ENCODE measurements at places on chromosomes 12 and 14.

- no peak for DNase-seq
Observed at GRCh38 chr12:3726456-3726855, 26.5 kb downstream of the CRACR2A start.

DNA sequence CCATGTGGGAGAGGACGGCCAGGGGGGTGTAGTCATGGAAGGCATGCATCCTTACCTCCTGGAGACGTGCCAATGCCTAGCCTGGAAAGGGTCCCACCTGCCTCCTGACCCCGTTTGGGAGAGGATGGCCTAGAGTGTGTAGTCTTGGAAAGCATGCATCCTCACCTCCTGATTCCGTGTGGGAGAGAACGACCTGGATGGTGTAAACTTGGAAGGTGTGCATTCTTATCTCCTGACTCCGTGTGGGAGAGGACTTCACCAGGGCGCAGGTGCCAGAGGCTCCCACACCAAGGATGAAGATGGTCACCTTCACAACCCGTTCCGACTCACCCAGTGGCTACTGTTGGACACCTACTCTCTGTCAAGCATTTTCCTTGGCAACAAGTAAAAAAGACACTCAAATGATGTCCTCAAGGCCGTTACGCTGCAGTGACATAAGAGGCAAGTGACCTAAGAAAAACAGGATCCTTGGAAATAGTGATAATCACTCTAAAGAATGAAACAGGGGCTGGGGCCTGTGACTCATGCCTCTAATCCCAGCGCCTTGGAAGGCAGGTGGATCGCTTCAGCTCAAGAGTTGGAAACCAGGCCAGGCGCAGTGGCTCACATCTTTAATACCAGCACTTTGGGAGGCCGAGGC is 37.5 kb upstream of the FZD10 start:
- DNase-seq, result no peak

GRCh38 chr14:104899781-104900180 is 24.9 kb upstream of the PLD4 start:
- DNase-seq, result no peak

DNA sequence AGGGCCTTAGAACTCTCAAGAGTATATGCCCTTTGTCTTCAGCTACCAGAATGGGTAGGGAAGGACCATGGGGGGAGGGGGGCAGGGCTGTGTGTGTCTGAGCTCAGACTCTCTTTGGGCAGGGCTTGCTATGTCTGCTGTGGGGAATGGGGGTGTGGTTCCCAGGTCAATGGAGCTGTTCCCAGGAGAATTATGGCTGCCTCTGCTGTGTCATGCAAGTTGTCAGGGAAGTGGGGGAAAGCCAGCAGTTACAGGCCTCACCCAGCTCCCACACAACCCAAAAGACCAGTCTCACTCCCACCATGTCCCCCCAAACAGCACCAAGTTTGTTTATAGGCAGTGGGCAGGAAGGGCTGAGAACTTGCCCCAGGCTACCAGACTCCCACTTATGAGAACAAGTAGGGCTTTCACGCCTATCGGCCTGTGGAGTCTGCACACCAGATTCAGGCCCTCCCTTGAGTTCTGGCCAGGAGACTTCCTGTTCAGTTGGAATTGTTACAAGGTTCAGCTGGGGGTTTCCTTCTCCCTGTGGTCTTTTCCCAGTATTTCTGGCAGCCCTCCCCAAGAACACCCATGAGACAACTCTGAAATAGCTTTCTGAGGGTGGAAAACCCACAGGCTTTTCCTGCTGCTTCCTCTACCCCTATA is 6.1 kb upstream of the SERPINA11 start:
- no peak for DNase-seq

DNA sequence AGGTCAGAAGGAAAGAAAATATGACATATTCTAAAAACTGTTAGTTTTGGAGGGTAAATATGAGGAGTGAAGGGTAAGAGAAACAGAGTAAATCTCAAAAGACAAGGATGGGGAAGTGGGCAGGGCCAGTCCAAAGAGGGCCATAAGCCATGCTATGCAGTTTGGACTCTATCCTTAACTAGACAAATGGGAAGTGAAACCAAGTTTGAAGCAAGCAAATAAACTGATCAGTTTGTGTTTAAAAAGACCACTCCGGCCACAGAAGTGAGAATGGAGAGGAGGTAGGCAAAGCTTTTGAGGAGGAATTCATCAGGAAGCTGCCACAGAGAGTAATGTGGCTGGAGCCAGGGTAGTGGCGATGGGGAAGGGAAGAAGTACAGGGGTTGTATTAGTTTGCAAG is 37.5 kb upstream of the DAAM1 start:
- DNase-seq, result no peak

DNA sequence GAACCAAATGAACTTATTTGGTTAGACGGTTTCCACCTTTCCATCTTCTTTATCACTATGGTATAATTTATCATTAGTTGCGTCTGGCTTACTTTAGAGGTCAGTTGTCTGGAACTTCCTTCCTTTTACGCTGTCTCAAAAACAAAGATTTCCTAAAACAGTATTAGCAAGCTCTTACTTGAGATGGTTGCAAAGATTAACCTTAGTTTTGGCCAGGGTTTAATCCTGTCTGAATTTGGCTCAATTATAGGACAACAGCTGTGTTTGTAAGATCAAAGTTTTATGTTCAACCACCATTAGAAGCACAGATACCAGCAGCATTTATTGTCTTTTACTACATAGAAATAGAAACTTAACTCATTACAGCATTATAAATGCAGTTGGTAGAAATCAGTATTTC is 7.9 kb upstream of the WASHC3 start:
- no peak for DNase-seq

DNA sequence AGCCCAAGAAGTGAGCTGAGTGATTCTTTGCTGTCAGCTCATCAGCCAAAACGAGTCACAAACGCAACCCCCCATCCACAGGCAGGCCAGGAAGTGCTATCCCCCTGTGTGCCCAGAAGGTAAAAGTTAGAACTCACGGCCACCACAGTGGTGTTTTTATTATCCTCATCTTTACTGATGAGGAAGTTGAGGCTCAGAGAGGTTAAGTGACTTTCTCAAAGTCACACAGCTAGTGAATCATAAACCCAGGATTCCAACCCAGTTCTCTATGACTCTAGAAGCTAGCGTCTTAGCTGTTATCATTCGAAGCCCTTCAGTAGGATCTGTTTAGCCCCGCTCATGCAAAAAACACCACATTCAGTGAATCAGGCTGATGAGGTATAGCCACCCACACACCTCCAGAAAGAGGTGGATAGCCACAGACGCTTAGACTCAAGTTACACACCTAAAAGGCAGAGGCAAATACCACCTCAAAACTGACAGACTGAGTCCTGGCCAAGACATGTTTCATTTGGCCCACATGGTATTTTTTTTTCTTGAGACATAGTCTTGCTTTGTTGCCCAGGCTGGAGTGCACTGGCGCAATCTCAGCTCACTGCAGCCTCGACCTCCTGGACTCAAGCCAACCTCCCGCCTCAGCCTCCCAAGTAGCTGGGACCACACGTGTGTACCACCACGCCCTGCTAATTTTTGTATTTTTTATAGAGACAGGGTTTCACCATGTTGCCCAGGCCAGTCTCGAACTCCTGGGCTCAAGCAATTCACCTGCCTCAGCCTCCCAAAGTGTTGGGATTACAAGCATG is 100.7 kb downstream of the SCARB1 start:
- no peak for DNase-seq

GRCh38 chr12:34356233-34356987 is 334.1 kb downstream of the ALG10 start:
- DNase-seq, result no peak

DNA sequence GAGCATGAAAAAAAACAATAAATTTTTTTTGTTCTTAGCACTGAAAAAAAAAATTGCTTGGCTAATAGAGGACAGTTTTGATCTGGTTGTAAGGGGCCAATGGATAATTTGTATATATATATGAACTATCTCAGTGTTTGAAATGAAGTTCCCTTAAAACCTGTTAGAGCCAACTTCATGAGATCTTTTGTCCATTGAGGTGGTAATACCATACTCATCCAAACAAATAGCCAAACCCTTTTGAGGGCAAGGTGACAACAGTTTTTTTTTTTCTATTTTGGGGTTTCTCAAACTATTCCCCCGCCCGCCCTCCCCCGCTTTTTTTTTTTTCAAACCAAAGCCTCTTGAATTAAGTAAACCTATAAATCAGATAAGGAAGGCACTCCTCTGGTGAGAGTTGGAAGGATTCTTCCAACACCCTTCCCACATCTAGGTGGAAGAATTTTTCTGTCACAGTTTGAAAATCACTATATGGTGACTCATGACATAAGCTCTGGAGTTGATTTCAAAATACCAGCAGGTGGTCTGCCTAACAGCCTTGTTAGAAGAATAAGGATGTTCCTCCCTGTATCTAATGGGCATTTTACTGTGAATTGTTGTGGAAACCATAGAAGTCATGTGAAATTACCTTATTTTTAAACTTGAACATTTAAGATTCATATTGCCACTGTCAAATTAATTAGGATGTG is 10.2 kb downstream of the ARHGAP5 start:
- no peak for DNase-seq

DNA sequence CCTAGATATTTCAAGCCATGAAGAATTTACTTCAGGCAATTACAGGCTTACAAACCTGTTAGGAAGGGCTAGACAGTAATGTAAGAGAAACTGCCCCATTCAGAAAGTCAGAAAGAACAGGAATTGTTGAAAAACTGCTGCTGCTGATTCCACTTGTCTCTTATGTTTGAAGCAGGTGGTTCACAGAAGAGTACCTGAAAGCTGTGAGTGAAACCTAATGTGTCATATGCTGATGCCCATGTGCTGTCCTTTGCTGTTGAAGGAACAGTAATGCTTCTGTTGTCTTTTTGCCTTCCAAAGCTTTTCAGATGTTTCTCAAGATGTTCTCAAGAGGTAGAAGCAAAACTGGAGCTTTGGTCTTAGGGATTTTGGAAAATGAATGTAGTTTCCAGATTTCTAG is 39.0 kb downstream of the MNAT1 start:
- DNase-seq, result no peak

GRCh38 chr12:110354172-110354780 is 49.2 kb downstream of the ANAPC7 start:
- DNase-seq, result no peak

DNA sequence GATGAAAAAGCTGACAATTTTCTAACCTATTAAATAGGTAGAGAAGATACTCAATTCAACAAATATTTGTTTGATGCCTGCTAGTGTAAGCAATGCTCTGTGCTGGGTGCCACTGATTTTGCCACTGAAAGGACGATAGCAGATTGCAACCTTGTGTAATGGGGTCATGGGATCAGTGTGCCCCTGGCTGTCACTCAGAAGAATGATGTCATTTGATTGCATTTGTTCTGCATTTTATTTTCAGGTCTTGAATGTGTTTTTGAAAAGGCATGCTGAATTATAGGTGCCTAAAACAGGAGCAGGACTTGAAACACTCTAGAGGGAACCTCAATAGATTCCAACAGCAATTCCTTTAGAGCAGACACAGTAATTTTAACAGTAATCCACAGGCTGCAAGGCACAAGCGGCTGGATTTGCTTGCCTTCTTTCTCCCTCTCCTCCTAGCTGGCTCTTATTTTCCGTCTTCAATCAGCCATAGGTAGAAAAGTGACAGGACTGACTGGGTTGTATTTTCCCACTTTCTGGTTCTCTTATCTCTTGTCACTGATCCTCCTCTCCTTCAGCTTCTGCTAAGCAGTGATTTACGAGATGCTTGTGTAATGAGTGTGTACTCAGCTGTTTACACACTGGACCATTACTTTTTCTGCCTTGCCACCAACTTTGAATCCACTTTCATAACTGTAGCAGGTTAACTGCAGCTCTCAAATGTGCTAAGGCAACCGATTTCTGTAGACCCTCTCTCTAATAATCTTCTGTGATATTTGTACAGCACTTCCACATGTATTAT is 4.1 kb downstream of the PLXNC1 start:
- DNase-seq, result no peak

GRCh38 chr12:45483571-45483970 is 245.9 kb upstream of the ARID2 start:
- no peak for DNase-seq

DNA sequence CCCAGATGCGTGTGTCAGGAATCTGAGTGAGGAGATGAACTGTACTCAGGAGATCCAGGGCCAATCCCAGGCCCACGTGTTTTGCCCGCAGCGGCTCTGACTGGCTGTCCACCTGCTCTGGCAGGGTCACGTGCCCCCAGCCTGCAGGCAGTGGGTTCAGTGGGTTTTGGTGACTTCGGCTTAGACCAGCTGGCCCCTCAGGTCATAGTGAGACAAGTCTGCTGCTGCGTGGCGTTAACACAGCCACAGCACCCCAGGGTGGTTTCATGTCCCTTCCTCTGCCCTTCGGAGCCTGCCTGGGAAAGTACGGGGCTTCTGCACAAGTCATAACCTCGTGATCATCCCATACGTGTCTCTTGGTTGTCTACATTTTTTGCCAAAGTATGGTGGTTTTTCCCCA is 2.6 kb downstream of the FBRSL1 start:
- DNase-seq, result no peak

GRCh38 chr14:49497725-49498348 is 88.3 kb downstream of the RPS29 start:
- no peak for DNase-seq

GRCh38 chr12:124389138-124389724 is 94.3 kb downstream of the RFLNA start:
- no peak for DNase-seq

GRCh38 chr12:70598467-70599193 is 38.6 kb downstream of the PTPRB start:
- DNase-seq, result no peak

DNA sequence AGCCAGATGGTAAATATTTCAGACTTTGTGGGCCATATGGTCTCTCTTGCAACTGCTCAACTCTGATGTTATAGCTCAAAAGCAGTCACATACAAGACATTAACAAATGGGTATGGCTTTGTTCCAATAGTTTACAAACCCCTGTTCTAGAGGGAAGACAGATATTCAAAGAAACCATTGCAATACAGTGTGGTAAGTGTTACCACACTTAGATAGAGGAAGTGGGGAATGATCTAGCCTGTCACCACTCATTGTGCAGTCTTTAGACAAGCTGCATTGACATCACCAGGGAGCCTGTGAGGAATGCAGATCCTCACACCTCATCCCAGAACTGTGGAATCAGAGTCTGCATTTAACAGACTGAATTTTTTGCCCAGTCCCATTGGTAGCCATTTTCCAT is 80.0 kb upstream of the RGS6 start:
- no peak for DNase-seq

- DNase-seq, result no peak
Observed at GRCh38 chr12:18239526-18239925, 21.8 kb upstream of the PIK3C2G start.

- no peak for DNase-seq
Observed at GRCh38 chr12:116659771-116660481, 77.9 kb downstream of the SPRING1 start.

- no peak for DNase-seq
Observed at GRCh38 chr12:74535536-74535935, 2.1 kb upstream of the ATXN7L3B start.

- no peak for DNase-seq
Observed at GRCh38 chr14:24670594-24670993, 36.6 kb upstream of the GZMB start.

DNA sequence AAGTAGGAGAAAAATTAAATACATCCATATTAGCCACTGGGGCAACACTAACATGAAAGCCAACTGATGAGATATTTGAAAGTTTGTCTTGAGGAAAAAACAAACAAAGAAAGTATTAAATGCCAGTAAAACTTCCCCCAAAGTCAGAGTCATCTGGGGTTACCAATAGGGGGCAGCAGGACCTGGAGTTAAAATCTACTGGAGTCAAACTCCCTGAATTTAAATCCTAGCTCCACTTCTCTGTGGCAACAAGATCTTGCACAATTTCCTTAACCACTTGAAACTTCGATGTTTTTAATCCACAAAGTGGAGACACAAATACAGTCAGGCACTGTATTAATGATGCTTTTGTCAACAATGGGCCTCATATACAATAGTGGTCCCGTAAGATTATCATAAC is 14.4 kb downstream of the PLEKHG7 start:
- DNase-seq, result no peak

- no peak for DNase-seq
Observed at GRCh38 chr14:95901054-95901453, 24.4 kb downstream of the TUNAR start.
